ENCODE measurements at places on chromosomes 2 and 18.

DNA sequence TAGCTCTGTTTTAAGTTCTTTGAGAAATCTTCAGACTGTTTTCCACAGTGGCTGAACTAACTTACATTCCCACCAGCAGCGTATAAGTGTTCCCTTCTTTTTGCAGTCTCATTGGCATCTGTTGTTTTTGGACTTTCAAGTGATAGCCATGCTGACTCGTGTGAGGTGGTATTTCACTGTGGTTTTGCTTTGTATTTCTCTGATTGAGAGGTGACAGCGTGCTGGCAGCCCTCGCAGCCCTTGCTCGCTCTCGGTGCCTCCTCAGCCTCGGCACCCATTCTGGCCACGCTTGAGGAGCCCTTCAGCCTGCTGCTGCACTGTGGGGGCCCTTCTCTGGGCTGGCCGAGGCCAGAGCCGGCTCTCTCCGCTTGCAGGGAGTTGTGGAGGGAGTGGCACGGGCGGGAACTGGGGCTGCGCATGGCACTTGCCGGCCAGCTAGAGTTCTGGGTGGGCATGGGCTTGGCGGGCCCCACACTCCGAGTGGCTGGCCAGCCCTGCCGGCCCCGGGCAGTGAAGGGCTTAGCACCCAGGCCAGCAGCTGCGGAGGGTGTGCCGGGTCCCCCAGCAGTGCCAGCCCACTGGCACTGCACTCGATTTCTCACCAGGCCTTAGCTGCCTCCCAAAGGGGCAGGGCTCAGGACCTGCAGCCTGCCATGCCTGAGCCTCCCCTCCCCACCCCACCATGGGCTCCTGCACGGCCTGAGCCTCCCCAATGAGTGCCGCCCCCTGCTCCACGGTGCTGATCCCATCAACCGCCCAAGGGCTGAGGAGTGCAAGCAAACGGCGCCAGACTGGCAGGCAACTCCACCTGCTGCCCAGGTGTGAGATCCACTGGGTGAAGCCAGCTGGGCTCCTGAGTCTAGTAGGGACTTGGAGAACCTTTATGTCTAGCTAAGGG is 151.8 kb downstream of the IRS1 start:
- no peak for DNase-seq

GRCh38 chr2:105384216-105384615 is 14.6 kb downstream of the FHL2 start:
- no peak for DNase-seq

- no peak for DNase-seq
Observed at GRCh38 chr2:240788482-240788881, 31.5 kb downstream of the KIF1A start.

- no peak for DNase-seq
Observed at GRCh38 chr2:26412091-26412673, 10.5 kb downstream of the DRC1 start.

GRCh38 chr2:181741756-181742155 is 61.4 kb upstream of the NEUROD1 start:
- DNase-seq: no peak

DNA sequence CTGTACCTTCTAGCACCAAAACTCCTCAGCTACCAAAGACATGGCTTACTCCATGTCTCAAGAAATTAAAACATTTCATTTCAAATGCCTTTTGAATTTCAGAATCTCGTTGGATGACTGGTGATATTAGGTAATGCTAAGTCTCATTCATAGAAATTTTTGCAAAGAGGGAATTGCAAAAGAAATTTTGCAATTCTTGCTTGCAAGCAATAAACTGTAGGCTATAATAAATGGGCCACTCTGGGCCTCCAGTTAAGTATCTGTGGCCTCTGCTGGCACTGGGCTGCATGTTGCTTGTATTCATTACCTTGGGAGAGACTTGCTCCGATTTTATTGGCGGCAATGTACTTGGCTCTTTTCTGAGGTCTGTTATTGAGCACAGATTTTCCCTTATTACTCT is 2.8 kb upstream of the LCLAT1 start:
- DNase-seq: no peak

DNA sequence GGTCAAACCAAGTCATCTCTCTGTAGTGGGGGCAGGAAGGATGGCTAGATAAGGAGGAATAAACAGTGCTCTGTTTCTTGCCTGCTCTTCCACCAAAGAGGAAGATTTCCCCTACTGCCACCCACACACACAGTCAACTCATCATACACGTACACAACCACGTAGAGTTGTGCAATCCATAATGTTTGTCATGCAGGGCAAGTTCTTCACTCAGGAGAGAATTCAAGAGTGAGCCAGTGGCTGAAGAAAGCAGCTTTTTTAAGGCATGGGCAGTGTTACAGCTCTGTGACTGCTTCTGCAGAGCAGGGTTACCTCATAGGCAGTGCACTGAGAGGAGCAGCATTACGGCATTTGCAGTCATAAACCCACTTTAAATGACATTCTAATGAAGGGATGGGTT is 283.0 kb downstream of the RND3 start:
- no peak for DNase-seq

DNA sequence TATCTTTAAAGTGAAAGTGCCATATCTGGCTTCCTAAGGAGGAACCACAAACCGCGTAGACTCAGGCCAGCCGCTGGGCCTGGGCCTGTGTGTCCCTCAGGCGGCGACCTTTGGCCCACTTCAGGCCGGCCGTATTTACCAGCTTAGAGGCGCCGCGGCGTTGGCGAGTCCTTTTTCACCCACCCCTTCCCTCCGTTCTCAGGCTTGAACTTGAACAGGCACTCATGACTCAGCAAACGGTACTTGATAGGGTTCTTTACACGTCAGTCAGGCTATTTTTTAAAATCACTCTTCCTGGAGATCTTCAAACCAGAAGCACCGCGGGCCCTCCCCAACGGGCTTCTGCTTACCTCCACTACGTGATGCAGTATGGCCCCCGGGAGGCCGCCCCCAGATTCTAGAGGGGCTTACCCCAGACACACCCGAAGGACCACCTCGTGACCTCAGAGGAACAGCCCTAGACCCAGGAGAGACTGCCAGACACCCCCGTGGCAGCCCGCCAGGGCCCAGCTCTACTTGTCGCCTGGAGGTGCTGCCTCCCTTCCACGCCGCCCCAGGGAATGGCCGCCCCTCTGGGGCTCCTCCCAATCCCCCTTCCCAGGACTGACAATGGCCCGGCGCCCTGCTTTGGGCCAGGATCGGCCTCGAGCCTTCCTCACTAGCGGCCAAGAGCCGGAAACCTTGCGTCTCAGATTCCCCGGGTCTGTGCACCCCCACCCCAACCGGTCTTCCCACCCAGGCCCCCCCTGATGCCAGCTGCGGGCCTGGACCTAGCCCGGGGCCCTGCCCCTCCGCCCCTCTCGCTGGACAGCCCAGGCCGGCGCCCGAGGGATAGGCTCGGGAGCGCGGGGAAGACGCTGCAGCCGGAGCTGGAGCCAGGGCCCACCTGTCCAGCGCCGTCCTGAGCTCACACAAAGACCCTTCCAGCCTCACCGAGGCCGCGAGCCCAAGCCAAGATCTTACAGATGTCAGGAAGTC is 33.8 kb upstream of the IMPA2 start:
- peak; percentile 68 for DNase-seq

DNA sequence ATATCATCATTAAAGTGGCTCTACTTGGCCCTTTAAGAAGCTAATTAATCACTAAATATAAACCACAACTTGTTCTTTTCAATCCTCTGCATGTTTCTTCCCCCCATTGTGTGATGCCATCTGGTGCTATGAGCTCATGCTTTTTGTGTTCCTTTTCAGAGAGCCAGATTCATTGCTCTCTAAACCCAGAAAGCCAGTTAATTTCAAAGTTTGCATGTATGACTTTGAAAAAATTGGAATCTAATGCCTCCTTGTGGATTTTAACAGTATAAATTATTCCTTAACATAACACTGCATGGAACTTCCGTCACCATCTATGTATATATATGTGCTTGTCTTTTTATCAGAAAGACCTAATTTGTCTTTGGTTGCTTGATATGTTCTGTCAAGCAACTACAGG is 31.1 kb downstream of the TMEM178A start:
- peak; percentile 30 for DNase-seq

GRCh38 chr2:200863782-200864175 is 679 bp downstream of the CLK1 start:
- no peak for DNase-seq

- no peak for DNase-seq
Observed at GRCh38 chr2:160418853-160419252, 74.8 kb downstream of the RBMS1 start.

DNA sequence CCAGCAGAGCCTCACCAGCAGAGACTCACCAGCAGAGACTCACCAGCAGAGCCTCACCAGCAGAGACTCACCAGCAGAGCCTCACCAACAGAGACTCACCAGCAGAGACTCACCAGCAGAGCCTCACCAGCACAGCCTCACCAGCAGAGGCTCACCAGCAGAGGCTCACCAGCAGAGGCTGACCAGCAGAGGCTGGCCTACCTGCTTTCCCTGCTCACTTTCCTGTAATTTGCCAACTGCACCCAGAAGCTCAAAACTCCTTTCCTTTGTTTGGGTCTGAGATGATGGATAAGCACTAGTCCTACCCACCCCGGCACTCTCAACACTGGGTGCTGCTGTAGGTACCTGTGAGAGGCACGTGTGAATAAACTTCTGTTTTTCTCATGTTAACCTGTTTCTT is 36.4 kb upstream of the PXDN start:
- DNase-seq: no peak

DNA sequence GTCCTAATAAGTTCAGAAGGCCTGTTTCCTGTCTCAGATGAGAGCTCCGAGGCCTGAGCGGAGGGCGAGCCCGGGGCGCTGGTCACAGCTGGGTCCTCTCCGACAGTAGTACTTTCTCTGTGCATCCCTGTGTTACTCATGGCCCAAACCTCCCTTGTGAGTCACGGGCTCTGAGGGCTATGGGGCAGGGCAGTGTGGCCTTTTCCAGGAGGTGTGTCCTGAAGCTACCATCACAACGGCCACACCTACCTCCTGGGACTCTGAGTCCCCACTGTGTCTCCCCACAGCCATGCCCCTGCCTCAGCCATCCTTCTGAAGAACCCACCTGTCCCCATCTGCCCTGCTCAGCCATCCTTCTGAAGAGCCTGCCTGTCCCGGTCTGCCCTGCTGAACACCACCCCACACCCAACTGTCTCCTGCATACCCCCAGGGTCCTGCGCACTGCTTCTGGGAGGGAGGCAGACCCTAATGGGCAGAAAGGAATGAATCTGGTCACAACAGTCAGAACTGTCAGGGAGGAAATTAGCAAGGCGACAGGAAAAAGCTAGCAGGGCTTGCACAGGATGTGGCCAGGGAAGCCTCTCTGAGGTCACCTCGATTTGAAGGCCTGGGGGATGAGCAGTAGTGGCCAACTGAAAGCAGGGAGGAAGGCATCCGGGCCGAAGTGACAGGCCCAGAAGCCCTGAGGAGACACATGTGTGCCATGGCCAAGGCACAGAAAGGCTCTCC is 145.4 kb upstream of the RIOK3 start:
- DNase-seq: no peak

- DNase-seq: no peak
Observed at GRCh38 chr2:24691806-24692205, 101.4 kb downstream of the PTRHD1 start.

- no peak for DNase-seq
Observed at GRCh38 chr2:85997017-85997970, 108.4 kb downstream of the POLR1A start.

GRCh38 chr2:224222291-224222690 is 179.6 kb downstream of the FAM124B start:
- DNase-seq: no peak

- no peak for DNase-seq
Observed at GRCh38 chr2:42492691-42493467, 903 bp downstream of the KCNG3 start.

- no peak for DNase-seq
Observed at GRCh38 chr18:13451213-13451540, 232.6 kb downstream of the LDLRAD4 start.

DNA sequence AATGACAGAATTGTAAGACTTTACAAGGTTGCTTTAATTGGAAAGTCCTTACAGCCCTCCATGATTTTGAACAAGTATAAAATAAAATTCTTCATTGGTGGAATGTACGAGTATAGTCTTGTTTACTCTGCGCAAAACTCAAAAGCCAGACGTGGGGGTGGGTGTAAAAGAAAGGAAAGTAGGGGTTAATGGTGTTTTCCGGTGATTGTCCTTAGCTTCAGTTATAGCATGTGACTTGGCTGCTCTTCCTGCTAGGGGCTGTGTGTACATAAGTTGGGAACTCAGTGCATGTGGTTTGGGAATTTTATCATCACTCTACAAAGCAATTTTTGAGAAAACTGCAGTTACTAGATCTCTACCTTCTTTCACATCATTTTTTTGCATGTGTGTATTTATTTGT is 82.4 kb upstream of the CAVIN2 start:
- DNase-seq: no peak

GRCh38 chr2:45930396-45930792 is 278.9 kb downstream of the PRKCE start:
- peak; percentile 83 for DNase-seq

DNA sequence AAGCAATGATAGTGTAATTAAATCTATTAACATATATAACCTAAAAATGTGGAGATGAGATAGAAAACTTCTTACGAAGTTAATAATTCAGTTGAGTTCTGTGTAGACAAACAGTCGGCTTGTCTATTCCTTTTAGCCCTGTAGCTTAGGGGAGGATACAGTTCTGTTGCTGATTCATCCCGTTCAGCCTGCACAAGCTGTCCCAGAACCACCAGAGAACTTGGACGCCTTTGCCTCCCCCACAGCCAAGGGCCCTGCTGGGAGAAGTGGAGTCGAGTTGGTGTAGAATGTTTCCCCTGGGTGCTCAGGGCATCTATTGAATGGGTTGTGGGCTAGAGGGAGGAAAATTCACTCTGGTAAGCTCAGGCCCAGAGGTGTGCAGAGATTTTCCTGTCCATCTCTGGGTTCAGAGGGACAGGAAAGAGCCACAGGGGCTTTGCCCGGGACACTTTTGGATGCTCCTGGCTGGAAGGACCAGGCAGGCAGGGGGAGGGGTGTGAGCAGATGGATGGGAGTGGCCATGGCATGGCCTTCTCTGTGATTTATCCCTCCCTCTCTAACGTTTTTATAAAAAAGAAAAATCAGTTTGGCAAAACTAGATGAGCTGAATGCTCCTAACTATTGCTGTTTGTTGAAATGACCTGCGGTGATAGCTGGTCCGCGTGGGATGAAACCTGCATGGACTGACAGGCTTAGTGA is 42.8 kb upstream of the GALR1 start:
- peak; percentile 33 for DNase-seq

DNA sequence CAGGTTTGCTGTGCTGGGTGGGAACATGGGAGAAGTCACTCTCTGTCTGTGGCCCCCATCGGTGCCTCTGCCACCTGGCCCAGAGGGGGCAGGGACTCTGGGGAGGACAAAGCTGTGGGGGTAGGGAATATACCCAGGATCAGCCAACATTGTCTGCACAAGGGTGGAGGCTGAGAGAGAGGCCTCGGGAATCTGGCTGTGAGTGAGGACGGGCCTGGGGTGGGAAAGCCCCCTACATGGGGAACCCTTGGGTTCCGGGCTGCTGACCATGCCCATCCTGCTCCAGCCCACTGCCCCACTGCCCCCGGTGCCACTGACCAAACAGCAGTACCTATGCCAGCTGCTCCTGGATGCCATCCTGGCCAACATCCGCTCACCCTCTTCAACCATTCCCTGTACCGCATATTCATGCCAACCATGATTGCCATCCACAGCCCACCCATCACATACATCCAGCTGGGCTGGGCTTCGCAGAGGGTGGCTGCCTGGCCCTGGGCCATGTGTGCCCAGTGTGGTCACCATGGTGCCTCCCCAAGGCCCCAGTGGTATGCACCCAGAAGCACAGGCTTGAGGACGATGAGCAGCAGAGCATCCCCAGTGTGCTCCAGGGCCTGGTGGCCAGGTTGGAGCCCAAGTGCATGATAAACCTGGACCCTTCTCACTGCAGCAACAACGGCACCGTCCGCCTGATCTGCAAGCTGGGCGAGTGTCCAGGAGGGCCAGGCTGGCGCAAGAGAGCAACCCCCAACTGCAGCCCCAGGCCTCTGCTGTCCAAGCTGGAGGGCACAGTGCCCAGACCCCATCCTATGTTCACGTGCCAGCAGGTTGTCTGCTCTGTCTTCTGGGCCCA is 6.9 kb upstream of the POTEF start:
- DNase-seq: no peak

Data from HTR-8/SVneo (cell line).